Frontal cortex (tissue), 4 donors: ENCODE measurements at places on chromosomes 2 and 18. TPM values are rescaled to one million over a fixed set of nuclear protein-coding genes. Genes with fewer than 3 reads are reported as not detected.

SNTG2 gene
- 4.5 TPM for total RNA-seq

HOXD12 gene
- total RNA-seq, result not detected

CROCC2 gene
- total RNA-seq, result not detected

SIX2 gene
- total RNA-seq, result 0.41 TPM

REG3G gene
- not detected for total RNA-seq

SP140 gene
- total RNA-seq, result 0.82 TPM

SERPINB3 gene
- not detected for total RNA-seq

EFHD1 gene
- total RNA-seq, result 0.82 TPM
